Kidney tubule cell (primary cell): ENCODE measurements at places on chromosomes 1 and 21.

- DNase-seq, result no peak
Measured at GRCh38 chr1:184824691-184825323, 70.1 kb upstream of the EDEM3 start.

DNA sequence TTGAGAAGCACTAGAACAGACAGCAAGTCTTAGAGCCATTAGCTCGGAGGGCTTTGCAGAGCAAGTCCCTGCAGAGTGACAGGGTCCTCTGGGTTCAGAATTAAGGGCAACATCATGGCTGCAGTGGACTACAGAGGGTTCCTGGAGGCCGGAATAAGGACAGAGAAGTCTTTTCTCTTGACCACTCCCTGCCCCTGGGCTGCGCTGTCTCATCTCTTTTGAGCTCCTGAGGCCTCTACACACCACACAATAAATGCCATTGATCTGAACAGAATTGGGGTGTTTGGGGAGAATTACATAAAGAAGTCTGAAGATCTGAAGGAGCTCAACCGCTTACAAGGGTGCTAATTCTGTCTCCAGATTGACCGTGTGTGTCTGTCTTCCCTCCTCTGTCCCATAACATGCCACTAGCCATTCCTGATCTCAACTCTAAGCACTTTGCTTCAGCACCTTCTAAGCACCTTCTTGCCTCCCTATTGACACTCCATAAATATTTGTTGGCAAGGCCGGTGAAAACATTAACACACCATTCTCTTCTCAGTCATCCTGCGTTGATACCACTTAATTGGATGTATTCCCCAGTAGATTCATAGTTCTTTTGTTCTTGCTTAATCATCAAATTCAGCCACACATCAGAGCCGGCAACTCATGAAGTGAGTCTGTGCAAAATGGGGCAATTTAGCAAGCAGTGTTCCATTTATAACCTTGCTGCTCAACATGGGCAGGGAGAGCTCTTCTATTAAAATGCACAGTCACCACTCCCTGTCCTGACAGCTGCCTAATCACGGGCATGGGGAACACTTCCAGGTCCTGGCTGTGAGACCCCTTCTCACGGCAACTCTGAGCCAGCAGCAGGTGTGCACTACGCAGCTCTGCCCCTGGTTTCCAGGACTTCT lies 49.7 kb downstream of the NMNAT2 start:
- no peak for DNase-seq

- peak; percentile 42 for DNase-seq
Measured at GRCh38 chr1:151828921-151829320, 2.7 kb downstream of the RORC start.

DNA sequence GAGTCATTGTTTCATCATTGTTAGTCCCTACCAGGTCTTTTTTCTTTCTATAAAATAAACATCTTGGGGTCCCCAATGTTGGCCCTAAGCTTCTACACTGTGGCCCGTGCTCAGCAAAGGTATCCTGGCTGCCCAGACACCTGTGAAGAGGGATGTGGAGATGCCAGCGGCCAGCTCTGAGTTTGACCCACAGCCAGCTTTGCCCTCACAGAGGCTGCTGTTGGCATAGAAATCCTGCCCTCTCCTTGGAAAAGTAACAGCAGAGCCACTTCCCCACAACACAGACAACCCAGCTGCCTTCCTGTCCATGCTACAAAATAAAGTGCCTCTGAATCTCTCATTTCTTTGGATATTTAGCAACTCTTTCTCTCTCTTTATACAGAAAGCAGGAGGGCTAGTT lies 6.0 kb downstream of the TRIM62 start:
- DNase-seq, result no peak

DNA sequence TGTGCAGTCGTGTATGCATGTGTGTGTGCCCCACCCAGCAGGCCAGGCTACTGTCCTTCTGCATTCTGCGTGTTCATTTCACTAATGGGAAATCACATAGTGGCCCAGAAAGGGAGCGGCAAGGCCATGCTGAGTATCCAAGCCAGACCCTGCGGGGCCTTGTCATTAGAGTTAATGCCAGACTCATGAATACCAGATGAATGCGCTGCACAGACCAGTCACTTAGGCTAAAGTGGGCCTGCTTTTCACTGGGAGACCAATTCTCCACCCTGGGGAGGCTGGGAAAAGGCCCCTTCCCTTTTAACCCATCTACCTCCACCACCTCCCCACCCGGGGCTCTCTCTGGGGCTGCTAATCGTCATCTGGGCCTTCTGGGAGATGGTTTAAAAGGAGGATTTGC lies 17.0 kb upstream of the GRIK3 start:
- DNase-seq, result no peak

- peak; percentile 79 for DNase-seq
Measured at GRCh38 chr1:174007851-174008250, 14.3 kb downstream of the RC3H1 start.

- no peak for DNase-seq
Measured at GRCh38 chr1:24020025-24020424, 39.9 kb upstream of the SRSF10 start.

DNA sequence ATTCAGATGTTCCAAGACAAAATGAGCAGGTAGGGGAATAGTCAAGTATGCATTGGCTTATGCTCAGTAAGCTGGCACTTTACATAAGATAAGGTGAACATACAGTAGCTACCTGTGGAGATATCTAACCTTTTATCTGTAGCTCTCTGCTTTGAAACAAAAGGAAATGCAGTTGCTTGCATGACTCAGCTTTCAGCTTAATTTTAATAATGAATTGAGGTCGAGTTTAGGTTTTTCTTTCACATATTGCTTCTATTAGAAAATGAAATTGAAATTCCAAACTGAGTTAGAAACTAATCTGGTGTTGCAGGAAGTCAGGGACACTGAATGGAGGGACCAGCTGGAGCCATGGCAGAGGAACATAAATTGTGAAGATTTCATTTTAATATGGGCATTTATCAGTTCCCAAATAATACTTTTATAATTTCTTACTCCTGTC lies 8.3 kb downstream of the FRRS1 start:
- no peak for DNase-seq

GRCh38 chr1:184740344-184740743 lies 14.3 kb downstream of the EDEM3 start:
- no peak for DNase-seq

- DNase-seq, result no peak
Measured at GRCh38 chr21:40976198-40977109, 129.5 kb upstream of the DSCAM start.

DNA sequence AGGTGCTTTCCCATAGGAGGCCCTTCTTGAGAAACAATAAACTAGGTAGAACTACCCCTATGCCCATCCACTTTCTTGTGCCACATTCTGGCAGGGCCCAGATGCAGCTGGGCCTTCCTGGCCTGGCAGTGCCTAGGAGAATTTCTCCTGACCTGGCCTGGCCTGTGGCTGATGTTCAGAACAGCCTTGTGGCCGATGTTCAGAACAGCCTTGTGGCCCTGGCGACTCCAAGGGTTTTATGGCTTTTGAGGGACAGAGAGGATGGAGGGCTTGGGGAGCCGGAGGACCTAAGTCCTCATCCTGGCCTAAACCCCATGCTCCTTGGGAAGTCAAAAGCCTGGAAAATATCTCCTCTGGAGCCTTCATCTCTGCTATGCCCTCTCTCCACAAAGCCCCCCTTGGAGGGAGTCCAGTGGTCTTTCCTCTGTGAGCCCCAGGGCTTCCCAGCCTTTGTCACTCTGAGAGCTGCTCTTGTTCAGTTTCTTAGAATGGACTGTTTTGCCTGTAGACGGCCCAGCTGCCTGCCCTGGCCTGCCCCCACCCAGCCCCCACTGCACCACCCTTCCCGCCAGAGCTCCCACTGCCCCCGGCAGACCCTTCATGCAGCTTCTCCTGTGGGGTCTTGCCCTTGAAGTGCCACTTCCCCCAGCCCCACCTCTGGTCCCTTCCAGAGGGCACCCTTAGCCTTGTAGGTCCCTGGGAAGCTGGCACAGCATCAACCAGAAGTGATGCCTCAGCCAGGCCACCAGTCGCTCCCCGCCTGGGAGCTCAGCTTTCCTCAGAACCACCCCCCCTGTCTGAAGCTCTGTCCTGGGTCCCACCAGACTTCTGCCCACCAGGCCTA lies 7.0 kb downstream of the GPR37L1 start:
- no peak for DNase-seq

GRCh38 chr1:227092069-227092468 lies 152.0 kb downstream of the COQ8A start:
- no peak for DNase-seq

- no peak for DNase-seq
Measured at GRCh38 chr1:207837673-207838072, 73.3 kb downstream of the CD34 start.

DNA sequence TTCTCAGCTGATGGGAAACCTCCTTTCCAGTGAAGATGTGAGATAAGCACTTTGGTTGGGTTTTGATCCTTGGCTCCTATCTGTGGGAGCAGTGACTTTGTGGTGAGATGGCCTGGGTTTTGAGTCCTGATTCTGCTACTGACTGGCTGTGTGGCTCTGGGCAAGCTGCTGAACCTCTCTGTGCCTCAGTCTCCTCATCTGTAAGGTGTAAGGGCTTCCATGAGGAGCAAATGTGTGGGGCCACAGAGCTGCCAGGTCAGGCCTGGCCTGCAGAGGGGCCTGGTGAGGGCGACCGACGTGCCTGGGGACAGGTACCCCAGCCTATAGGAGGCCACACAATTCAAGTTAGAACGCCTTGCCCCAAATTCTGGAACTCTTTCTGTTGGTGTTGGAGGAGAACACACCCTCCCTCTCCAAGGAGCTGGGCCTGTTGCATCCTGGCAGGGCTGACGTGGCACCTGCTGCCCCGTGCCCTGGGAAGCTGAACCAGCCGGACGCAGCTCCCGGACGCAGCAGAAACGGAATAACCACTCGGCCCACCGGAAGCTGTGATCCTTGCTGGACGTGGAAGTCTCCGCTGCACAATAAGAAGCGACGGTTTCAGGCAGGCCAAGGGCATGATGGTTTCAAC lies 62.7 kb downstream of the AGPAT3 start:
- DNase-seq, result peak; percentile 57
